ENCODE measurements at places on chromosomes 4 and X. TPM values are rescaled to one million over a fixed set of nuclear protein-coding genes. Genes with fewer than 3 reads are reported as not detected.
A peak's percentile ranks its signal among the peaks of the same experiment; 100 is the strongest.

The PABPC1L2A gene
- not detected for polyA plus RNA-seq

DNA sequence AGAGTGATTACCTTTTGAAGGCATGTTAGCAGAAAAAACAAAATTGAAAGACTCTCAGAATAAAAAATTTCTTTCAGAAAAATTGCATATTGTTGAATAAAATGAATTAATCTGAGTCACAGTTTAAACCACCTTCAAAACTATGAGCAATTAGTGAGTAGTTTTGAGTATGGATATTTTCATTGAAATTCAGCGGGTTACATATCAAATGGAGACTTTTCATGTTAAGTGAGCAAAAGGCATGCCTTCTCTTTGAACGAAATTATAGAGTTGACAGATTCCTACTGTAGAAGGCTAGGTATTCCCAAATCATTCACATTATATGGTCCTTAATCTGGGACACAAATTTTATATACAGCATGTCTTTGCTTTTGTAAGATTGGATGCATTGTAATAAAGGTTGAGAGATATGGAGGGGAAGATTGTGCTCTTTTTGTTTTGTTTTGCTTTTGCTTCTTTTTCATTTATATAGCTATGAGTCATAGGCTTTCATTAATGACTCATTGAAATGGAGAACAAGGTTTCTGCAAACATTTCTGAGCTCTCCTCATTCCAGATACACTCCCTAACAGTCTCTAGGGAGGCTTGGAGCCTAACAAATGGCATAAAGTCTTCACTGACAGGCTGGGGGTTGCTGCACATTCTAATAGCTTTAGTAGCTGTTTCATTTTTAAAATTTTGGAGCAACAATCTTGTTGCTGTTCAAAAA, 21.6 kb downstream of the PCDH18 start:
- DNase-seq = peak; percentile 69

GRCh38 chrX:153539171-153539978, 21.9 kb downstream of the ATP2B3 start:
- no peak for DNase-seq

DNA sequence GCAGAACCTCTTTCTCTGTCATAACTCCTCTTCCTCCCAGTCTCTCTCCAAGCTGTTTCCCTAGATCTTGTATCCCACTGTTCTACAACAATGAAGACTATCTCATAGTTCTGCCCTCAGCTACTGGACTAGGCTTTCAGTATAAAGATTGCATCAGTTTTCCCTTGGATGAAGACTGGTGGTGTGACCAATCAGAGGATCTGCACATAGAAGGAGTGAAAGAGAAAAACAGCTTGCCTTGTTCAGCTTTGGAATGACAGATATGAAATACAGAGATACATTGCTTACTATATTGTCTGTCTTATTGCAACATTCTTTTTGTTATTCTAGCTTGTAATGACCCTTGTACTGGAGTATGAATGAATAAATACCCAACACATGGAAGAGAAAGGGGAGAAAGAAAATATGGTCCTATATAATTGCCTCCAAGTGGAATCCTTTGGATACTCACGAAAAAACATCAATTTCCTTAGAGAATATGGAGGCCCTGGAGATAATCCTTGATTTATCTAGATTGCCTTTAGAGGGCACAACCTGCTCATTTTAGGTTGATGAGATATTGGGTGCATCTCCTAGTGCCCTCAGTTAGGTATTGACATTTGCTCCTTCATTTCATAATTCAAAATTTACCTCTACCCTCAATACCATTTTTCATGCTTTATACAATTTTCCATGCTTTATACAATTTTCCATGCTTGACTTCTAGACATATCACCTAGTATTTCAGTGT, 395.8 kb downstream of the NAF1 start:
- no peak for DNase-seq

DNA sequence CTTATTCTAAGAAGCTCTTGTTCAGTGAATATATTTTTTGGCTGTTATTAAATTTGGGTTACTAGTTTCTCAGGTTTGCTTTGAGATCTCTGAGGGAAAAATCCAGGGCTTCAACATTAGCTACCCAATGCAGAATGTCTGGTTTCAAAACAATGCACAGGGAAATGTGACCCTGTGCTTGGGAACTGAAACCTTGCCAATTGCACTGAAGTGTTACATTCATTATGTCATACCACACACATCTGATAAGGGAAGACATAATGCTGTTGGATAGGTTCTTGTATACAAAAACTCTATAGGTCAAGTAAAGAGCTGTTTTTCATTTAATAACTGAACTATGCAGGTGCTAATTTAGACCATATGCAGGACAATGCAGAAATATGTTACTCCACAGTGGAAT, 345.3 kb upstream of the BMP3 start:
- DNase-seq = no peak

DNA sequence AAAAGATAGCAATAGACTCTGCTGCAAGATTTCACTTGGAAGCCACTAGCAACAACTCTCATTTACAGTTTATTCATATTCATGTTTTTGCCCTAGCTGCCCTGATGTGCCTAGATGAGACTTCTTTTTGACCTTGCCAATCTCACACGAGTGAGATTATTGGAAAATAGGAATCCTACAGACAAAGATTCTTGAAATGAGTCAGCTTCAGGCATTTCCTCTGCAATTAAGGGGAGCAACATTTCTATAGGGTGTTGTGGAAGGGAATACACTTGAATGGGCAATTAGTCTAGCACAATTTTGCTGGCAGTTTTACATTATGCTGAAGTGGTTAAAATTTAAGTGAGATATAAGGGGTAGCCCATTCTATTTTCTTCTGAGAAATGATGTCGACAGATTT, 217.0 kb upstream of the FAT4 start:
- DNase-seq = no peak

GRCh38 chrX:80708781-80709180, 100.9 kb downstream of the BRWD3 start:
- DNase-seq = no peak

DNA sequence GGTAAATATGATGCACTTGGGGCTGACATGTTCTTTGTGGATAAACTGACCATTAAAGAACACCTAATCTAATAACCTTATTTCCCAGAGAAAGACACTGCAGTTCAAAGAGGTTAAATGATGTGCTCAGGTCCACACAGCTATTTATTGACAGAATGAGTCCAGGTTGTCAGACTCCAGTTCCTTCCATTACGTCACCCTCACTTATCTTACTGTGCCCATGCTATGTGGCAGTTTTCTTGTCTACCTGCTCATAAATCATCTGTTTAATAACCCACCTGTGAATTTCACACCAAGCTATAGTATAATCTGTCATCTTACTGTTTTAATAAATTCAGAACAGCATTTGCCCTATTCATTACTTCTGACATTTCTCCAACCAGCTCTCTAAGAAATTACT, 36.7 kb downstream of the QRFPR start:
- DNase-seq = no peak

- DNase-seq = no peak
Measured at GRCh38 chr4:186351668-186352194, 85.7 kb downstream of the F11 start.

- no peak for DNase-seq
Measured at GRCh38 chr4:180665994-180666824, 1577.0 kb upstream of the TENM3 start.
